ENCODE measurements at places on chromosomes 5 and 9. TPM values are rescaled to one million over a fixed set of nuclear protein-coding genes. Genes with fewer than 3 reads are reported as not detected.

The TMEM174 gene
- total RNA-seq, result not detected

The CA9 gene
- total RNA-seq, result 8.1 TPM

The CDKN2A gene
- total RNA-seq, result 27.9 TPM

The SLC6A7 gene
- not detected for total RNA-seq

The CEP78 gene
- total RNA-seq, result 22.9 TPM

The FAM221B gene
- total RNA-seq, result not detected
